ENCODE measurements at places on chromosomes 13 and 19. TPM values are rescaled to one million over a fixed set of nuclear protein-coding genes. Genes with fewer than 3 reads are reported as not detected.

LRRC8E gene
- 5.2 TPM for total RNA-seq

TMIGD2 gene
- not detected for total RNA-seq

ZGLP1 gene
- total RNA-seq: 0.63 TPM

NLRP11 gene
- total RNA-seq: not detected

COPE gene
- total RNA-seq: 172 TPM

GRCh38 chr19:31127134-31127967, 221.9 kb downstream of the TSHZ3 start:
- peak; percentile 86 for DNase-seq

DNA sequence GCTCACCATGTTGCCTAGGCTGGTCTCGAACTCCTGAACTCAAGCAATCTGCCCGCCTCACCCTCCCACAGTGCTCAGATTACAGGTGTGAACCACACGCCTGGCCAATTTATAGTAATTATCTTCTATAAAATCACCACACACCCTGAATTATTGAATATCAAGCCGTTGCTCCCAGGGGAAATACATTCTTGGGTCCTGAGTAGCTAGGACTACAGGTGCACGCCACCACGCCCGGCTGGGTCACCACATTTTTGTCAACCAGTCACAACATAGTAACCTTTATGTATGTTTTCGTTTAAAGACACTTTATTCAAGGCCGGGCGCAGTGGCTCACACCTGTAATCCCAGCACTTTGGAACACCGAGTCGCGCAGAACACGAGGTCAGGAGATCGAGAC, 8.3 kb downstream of the CBLC start:
- no peak for DNase-seq

DNA sequence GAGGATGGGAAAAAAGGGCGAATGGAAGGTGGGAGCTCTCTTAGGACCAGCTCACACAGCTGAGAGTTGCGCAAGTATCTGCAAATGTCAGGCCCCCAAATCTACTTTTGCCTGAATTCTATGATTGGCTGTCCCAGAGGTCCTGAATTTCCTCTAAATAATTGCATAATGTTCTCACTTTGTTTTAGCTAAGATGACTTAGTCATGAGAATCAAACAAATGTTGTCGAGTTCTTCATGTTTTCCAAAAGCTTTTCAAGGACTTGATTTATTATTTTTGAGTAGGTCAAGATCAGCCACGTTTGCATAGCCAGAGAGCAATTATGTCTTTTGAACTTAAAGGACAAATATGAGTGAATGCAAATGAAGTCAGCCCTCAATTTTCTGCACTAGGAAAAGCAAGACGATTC, 246.6 kb upstream of the MAB21L1 start:
- DNase-seq: peak; percentile 60

DNA sequence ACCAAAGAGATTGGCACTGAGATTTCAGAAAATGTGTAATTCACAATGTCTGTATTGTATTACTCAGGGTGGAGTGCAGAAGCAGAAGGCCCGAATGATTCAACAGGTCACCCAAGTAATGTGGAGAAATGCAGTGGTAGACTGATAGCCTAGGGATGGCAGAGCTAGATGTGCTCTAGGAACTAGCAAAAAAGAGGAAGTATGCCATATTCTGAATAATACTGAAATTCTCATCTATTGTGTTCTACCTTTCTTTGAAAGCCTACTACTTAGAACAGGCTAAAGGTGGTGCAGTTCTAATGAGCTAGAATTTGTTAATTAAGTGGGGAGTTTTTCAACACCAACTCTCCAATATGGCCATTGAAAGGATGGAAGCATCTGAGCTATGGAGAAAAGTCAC, 1449.8 kb upstream of the MIR17HG start:
- DNase-seq: no peak

GRCh38 chr13:49784886-49785570, 7.5 kb downstream of the KPNA3 start:
- no peak for DNase-seq

DNA sequence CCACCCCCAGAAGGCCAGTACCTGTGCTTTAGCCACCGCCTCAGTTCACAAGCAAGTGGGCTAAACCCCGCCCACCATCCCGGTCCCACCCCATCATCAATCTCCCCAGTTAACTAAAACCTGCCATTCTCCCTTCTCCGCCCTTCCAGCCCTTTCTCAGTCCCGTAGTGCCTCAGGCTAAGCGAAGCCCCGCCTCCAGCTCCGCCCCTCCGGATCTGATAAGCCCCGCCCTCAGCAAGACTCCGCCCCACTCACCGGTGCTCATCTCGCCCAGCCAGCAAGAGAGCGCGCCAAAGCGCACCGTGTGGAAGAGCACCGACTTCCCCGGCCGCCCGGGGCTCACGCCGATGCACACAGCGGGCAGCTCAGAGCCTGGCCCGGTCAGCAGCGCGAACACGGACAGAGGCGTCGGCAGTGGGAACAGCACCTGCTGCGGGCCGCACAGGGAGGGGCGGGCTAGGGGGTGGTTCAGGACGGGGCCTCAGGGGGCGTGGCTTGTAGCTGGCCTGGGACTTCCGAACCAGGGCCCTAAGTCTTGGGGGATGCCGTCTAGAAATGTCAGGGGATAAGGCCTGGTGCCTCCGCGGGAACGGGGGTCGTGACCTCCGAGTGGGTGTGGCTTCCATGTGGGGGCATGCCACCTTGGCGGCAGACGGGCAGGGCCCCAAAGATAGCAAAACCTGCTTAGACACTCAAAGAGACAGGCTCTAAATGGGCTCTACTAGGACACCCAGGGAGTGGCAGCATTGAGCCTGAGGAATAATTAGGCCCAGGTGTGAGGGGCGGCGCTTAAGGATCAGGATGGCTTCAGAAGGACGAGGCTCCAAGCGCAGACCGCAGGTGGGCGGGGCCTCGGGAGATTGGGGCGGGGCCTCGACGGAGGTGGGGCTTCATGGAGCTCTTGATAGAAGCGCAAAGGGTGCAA, 21.4 kb downstream of the MAP4K1 start:
- no peak for DNase-seq

GRCh38 chr19:48807590-48808308, 3.1 kb downstream of the BCAT2 start:
- DNase-seq: no peak

DNA sequence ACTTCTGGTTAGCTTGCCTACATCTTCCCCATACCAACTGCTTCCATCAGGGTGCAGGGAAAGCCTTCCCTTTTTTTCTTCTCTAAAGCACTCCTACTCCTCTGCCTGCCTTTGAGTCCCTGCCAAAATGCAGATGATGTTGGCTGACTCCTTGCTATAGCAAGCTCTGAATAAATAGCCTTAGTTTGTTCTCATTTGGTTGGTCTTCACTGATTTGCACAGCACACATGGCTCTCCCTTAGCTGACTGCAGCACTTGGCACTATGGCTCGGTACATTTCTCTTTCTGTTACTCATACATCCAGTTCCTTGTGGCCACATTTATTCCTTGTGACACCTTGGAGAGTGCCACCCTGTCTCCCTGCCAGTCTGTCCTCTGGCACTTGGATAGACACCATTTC, 249.8 kb downstream of the DCLK1 start:
- DNase-seq: peak; percentile 66

- no peak for DNase-seq
These were observed 5.8 kb upstream of the CFAP97D2 start for GRCh38 chr13:114173272-114173671.

DNA sequence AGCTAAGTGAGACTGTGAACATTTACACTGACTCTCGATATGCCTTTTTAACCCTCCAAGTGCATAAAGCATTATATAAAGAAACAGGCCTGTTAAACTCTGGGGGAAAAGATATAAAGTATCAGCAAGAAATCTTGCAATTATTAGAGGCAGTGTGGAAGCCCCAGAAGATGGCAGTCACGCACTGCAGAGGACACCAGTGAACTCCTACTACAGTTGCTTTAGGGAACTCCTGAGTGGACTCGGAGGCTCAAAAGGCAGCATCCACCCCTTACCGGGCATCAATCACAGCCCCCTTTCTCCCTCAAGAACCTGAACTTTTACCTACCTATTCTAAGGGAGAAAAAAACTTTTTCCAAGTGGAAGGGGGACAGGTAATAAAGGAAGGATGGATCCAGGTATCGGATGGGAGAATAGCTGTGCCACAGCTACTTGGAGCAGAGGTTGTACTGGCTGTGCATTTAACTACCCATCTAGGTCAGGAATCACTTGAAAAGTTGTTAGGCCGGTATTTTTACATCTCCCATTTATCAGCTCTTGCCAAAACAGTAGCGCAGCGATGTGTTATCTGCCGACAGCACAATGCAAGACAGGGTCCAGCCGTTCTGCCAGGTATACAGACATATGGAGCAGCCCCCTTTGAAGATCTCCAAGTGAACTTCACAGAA, 80.1 kb downstream of the ZNF486 start:
- peak; percentile 1 for DNase-seq

Measured in fibroblast of the aortic adventitia (primary cell).